ENCODE measurements at places on chromosomes 16 and 17.

- DNase-seq: no peak
These were observed 3.4 kb downstream of the DNAJA2 start for GRCh38 chr16:46970089-46970488.

DNA sequence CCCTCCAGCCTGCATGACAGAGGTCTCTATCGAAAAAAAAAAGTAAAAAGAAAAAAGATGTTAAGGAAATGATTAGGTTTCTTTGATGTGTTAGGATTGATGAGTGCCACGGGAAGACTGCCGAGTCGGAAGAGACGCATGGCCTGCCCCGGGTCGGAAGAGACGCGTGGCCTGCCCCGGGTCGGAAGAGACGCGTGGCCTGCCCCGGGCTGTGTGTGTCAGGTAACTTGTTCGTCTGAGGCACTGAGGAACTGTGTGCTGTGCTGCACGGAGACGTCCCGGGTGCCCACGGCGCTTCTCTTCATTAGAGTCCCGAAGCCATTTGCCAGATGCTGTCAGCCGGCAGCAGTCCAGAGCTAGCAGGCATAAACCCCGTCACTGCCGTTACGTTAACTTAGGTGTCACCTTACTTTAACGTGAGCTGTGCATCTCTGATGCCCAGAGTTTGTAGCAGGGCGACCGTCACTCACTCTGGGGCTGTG, 40.5 kb upstream of the FASN start:
- DNase-seq: no peak

DNA sequence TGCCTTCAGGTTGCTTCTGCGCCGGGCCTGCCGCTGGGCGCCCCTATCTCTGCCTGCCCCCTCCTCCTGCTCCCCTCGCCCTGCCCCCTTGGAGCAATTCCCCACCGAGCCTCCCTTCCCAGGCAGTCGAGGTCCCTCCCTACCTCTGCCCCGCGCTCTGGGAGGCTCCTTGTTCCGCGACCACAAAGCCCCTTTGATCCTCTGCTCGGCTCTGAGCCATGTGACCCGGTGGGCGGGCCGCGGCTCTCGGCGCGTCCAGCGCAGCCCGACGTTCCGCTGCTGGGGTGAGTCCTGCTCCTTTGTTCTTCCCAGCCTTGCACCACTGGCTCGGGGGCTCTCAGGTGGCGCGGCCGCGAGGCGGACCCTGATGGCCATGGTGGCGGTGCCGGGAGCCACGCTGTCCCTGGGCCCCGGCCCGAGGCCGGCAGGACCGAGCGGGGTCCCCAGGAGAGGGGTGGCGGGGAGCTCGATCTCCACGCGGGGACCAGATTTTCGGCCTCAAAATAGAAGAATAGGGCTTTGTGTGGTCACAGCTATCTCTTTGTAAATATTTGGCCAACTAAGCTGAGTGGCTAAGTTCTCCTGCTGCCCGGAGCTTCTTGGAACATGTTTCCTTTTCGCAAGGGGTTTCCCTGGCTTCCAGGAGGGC, 310.6 kb downstream of the SEC14L1 start:
- peak; percentile 45 for DNase-seq

- DNase-seq: no peak
These were observed 705 bp downstream of the KRABD2 start for GRCh38 chr17:8375738-8376259.

GRCh38 chr16:54135361-54136275, 151.0 kb downstream of the IRX3 start:
- DNase-seq: no peak

Measured in CD4-positive, alpha-beta T cell treated with Interferon alpha-2 for 1 hour (primary cell).